ENCODE measurements at places on chromosomes 12 and 14. TPM values are rescaled to one million over a fixed set of nuclear protein-coding genes. Genes with fewer than 3 reads are reported as not detected.
A peak's percentile ranks its signal among the peaks of the same experiment; 100 is the strongest.

DNA sequence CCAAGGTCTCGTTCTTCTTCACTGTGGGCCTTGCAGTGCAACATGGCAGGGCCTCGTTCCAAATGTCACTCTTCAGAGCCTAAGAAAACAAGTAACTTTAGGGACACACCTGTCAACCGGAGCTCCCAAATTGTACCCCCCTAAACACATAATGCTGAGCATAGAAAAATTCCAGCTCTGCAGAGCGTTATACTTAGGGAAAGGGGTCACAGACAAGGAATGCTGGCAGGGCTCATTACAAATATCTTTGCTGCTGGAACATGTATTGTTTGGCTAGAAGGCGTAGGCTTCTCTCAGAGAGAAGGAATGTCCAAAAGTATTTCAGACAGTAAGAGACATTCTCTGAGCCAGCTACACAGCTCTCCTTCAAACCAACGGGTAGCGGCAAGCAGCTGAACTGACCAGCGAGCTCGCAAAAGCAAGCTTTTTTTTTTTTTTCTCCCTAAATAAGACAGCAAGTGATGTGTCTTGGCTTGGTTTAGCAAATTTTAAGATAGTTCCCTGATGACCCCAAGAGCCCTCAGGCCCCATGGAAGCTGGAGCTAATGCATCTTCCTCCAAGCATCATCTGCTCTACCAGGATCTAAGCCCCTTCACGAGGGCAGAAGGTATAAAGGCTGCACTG, 24.5 kb downstream of the SSH1 start:
- peaks cover 36% of the 10 kb centered on the region for H3K36me3 ChIP-seq
- peaks cover 88% of the 10 kb centered on the region for H3K4me1 ChIP-seq
- H3K27ac ChIP-seq = peak overlapping the region; percentile 99
- DNase-seq = no peak
- H3K4me3 ChIP-seq = peak overlapping the region; percentile 59

DNA sequence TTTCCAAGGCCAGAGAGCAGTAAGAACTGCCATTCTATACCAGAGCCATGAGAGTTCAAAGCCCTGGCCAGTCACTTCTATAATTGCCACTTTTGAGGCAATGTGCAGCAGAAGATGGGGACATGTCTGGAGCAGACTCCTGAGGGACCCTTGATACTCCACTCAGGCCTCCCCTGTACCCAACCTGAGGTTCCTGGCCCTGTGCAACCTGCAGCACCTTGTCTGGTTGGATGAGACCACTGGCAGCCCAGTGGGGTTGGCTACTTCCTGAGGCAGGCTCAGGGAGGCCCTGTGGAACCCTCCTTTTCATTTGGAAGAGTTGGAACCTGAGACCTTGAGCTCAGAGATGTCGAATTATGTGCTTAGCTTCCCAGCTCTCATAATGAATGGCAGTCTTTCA, 54.4 kb downstream of the GALNT16 start:
- peaks cover 34% of the 10 kb centered on the region for H3K4me1 ChIP-seq
- no peak for DNase-seq
- no peak overlapping the region for H3K27ac ChIP-seq
- no peaks in the 10 kb centered on the region for H3K36me3 ChIP-seq

DNA sequence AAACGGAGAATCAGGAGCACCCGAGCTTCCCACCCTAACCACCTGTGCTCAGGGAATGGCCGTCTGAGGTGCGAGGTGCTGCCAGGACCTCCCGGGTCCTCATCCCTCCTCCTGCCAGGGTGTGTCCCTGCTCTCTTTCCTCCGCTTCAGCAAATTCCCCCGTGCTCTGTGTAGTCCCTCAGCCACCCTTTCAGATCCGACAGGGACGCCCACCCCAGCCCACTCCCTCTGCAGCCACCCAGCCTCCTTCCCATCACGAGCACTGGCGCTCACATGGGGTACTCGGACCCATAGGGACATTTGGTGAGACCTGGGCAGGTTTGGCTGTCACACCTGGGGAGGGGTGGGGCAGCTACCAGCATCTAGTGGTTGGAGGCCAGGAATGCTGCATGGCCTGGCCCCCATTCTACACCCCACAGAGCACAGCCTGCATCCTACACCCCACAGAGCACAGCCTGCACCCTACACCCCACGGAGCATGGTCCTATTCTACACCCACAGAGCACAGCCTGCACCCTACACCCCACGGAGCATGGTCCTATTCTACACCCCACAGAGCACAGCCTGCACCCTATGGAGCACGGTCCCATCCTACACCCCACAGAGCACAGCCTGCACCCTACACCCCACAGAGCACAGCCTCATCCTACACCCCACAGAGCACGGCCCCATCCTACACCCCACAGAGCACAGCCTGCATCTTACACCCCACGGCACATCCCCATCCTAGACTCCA, 12.7 kb downstream of the GALNT9 start:
- peaks cover 9% of the 10 kb centered on the region for H3K27me3 ChIP-seq
- H3K27ac ChIP-seq = no peak overlapping the region
- H3K4me3 ChIP-seq = no peak overlapping the region
- H3K4me1 ChIP-seq = no peaks in the 10 kb centered on the region
- no peak for DNase-seq

- H3K4me1 ChIP-seq = peaks cover 27% of the 10 kb centered on the region
- no peak overlapping the region for H3K4me3 ChIP-seq
- peaks cover 22% of the 10 kb centered on the region for H3K27me3 ChIP-seq
Observed at GRCh38 chr14:98912655-98913054, 359.3 kb downstream of the BCL11B start.

- H3K36me3 ChIP-seq = no peaks in the 10 kb centered on the region
- no peak overlapping the region for H3K27ac ChIP-seq
- no peak for DNase-seq
- H3K4me1 ChIP-seq = peaks cover 10% of the 10 kb centered on the region
- peaks cover 15% of the 10 kb centered on the region for H3K27me3 ChIP-seq
- no peak overlapping the region for H3K4me3 ChIP-seq
Observed at GRCh38 chr12:30082381-30082780, 298.6 kb upstream of the TMTC1 start.

GRCh38 chr14:24063263-24063836, 8.0 kb upstream of the CPNE6 start:
- no peak overlapping the region for H3K27ac ChIP-seq
- no peak for DNase-seq
- H3K27me3 ChIP-seq = peaks cover 8% of the 10 kb centered on the region
- no peak overlapping the region for H3K4me3 ChIP-seq

DNA sequence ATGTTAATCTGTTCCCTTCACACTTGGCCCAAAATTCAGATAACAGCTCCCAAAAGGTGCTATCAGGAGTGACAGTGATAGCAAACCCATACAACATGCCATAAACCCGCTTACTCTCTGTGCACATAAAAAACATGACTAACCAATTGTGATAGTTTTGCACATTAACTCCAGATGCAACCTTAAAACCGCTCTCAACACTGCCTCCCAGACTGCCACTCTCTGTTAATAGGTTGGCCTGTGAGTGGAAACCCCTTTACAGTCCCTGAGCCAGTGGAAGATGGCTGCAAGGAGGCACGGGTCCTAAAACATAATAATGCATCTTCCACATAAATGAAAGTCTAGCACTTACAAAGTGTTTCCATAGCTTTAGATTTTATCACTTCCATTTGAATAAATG, 12.0 kb upstream of the TMTC1 start:
- no peak for DNase-seq
- H3K36me3 ChIP-seq = no peaks in the 10 kb centered on the region
- H3K27ac ChIP-seq = no peak overlapping the region

DNA sequence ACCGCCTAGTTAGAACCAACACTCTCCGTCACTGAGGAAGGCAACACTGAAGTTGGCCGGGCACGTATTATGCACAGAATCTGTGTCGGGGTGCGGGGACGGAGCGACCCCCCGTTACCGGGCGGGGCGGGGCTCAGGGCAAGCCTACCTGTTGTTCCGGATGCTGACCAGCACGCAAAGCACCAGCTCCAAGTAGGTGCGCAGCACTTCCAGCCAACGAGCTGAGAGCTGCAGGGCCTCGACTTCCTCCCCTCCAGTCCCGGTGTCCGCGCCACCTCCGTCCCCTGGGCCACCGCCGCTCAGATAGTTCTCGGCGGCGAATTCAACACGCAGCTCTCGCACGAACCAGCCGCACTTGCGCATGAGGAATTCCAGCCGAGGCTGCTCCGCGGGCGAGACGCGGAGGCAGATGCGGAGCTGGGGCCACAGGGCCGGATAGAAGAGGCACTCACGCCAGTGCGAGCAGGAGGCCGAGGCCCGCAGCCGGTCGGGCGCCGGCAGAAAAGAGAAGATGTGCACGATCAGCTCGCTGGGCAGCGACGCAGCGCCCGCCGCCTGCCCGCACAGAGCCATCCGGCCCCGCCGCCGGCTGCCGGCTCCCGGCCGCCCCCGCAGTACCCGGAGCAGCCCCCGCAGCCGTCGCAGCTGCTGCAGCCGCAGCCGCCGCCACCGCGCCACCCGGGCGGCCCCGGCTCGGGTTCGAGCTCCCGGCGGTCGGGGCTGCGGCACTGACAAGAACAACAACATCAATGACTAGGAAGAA, 636 bp downstream of the FBXO33 start:
- H3K4me1 ChIP-seq = peaks cover 41% of the 10 kb centered on the region
- H3K36me3 ChIP-seq = no peaks in the 10 kb centered on the region
- peak; percentile 84 for DNase-seq
- no peaks in the 10 kb centered on the region for H3K27me3 ChIP-seq
- H3K27ac ChIP-seq = peak overlapping the region; percentile 100
- H3K4me3 ChIP-seq = peak overlapping the region; percentile 100

DNA sequence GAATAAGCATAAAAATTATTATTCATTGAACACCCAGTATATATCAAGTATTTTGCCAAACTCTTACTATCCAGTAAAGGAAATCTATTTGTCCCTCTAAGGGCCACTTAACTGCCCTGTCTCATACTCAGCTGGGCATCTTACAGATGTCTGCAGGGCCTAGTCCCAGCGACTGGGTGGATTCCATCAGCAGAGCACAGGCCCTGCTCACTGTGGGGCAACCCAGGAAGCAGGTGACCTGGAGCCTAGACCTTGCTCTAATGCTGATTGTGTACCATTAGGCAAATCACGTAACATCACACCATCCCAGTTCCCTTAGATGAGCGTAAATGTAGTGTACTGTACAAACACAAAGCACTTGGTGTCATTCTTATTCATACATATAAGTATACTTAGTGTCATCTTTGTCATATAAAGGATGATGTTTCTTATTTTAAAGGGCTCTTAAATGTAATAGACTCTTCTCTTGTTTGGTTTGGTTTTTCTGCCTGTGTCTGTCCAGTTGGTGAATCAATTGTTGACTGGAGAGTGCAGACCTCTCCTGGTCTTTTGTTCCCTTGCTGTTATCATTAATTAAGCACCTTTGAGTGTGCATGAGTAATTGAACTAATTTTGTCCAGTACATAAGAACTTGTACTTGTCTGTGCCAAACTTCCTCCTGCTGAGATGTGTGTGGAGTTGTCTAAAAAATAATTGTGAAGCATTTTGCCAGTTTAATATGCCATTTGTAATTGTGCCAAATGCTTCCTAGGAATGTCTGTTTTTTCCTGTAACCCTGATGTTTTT, 49.3 kb downstream of the RAB35 start:
- peaks cover 63% of the 10 kb centered on the region for H3K27me3 ChIP-seq
- DNase-seq = no peak
- H3K27ac ChIP-seq = no peak overlapping the region
- no peaks in the 10 kb centered on the region for H3K4me1 ChIP-seq
- H3K36me3 ChIP-seq = no peaks in the 10 kb centered on the region

DNA sequence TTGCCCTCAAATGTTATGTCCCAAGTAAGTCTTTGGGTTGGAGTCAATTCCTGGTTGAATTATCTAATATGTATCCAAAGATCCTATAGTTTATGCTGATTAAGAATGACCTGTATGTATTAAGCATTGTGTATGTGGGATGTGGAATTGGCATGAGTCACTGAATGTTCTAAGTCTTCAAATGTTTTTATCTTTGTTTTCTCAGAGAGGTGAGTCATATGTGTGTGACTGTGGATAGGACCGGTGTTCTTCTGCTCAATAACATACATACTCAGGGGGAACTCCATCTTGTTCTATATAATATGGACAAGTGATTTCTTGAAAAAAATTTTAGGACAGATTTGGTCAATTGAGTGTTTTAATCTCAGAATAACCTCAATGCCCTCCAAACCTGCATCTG, 57.9 kb downstream of the NAV3 start:
- peaks cover 2% of the 10 kb centered on the region for H3K4me1 ChIP-seq
- peaks cover 17% of the 10 kb centered on the region for H3K27me3 ChIP-seq
- H3K4me3 ChIP-seq = no peak overlapping the region
- H3K36me3 ChIP-seq = no peaks in the 10 kb centered on the region
- no peak for DNase-seq

- peaks cover 2% of the 10 kb centered on the region for H3K4me1 ChIP-seq
- no peak for DNase-seq
- no peaks in the 10 kb centered on the region for H3K36me3 ChIP-seq
- H3K4me3 ChIP-seq = no peak overlapping the region
Observed at GRCh38 chr12:66708704-66709456, 30.0 kb upstream of the GRIP1 start.

DNA sequence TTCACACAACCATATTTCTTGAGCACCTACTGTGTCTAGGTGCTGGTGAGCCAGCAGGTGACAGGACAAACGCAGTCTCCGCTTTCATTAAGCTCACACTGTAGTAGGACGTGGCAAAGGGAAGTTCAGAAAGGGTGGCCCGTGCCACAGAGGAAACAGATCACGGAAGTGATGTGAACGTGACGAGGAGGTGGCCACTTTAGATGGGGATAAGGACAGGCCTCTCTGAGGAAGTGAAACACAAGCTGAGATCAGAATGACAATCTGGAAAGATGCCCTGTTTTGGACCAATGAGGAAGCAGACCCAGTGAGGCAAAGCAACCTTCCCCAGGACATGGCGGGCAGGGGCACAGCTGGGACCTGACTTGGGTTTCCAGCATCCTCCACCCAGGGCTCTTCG, 127.4 kb upstream of the PRMT8 start:
- no peak for DNase-seq
- no peaks in the 10 kb centered on the region for H3K36me3 ChIP-seq
- H3K4me1 ChIP-seq = peaks cover 2% of the 10 kb centered on the region
- H3K27ac ChIP-seq = no peak overlapping the region
- no peak overlapping the region for H3K4me3 ChIP-seq
- peaks cover 44% of the 10 kb centered on the region for H3K27me3 ChIP-seq

DNA sequence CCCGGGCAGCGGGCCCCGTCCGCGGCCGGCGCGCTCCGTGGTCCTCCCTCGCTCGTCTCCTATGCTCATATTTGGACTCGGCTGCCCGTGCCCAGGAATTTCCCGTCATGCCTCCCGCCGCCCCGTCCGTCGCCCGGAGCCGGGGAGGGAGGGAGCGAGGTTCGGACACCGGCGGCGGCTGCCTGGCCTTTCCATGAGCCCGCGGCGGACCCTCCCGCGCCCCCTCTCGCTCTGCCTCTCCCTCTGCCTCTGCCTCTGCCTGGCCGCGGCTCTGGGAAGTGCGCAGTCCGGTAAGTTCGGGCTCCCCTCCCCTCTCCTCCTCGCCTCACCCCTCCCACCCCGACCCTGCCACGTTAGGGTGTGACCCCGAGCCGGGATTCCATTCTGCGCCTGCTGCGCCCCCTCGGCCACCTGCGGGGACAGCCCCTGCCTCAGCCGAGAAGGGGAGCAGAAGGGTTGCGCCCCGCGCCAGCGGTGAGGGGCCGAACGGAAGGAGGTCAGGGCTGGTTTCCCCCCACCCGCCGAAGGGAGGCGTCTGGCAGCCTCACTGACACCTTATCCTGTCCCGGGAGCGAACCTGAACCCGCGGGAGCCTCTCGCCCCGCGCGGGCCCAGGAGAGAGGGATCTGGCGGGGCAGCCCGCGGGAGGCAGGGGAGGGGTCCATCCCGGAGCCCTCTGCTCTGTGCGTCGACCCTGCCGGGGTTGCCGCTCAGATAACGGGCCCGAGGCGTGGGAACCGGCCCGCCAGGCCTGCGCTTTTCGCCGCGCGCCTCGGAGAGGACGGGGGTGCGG, at the start of gene MSRB3:
Gene MSRB3 (plus strand): TSS at position 108 of the 793 bp plus-strand sequence. CDS start 29,897 bp downstream, outside the sequence.
- no peaks in the 10 kb centered on the region for H3K27me3 ChIP-seq
- peak within 1 kb of the TSS; percentile 82 for H3K27ac ChIP-seq
- peak within 1 kb of the TSS; percentile 79 for H3K4me3 ChIP-seq
- DNase-seq = peak; percentile 92
- H3K4me1 ChIP-seq = peaks cover 42% of the 10 kb centered on the region

MYH6 gene
- total RNA-seq = not detected

HPD gene
- not detected for total RNA-seq

TAS2R46 gene
- total RNA-seq = 1.5 TPM

KRT6C gene
- not detected for total RNA-seq

All from osteocyte (in vitro differentiated cells).